ENCODE measurements at places on chromosomes 12 and 14.

DNA sequence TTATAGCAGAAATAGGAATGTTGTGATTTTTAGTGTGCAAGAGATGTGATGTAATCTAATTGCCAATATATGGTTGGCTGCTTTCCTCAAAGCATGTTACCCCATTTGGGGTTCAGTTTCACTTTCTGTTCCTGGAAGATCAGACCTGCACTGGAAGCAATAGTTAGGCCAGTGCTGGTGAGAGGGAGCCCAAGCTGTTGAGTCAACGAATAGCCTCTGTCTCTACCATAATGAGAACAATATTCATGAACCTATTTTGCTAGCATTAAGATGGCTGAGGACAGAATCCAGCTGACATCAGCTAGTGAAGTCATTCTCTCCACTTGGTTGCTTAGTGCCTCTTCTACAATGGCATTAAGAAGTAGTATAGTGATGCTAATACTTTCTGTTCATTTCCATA lies 379.9 kb upstream of the DCN start:
- no peak for DNase-seq

GRCh38 chr12:104154806-104155205 lies 16.8 kb upstream of the NFYB start:
- DNase-seq = no peak

DNA sequence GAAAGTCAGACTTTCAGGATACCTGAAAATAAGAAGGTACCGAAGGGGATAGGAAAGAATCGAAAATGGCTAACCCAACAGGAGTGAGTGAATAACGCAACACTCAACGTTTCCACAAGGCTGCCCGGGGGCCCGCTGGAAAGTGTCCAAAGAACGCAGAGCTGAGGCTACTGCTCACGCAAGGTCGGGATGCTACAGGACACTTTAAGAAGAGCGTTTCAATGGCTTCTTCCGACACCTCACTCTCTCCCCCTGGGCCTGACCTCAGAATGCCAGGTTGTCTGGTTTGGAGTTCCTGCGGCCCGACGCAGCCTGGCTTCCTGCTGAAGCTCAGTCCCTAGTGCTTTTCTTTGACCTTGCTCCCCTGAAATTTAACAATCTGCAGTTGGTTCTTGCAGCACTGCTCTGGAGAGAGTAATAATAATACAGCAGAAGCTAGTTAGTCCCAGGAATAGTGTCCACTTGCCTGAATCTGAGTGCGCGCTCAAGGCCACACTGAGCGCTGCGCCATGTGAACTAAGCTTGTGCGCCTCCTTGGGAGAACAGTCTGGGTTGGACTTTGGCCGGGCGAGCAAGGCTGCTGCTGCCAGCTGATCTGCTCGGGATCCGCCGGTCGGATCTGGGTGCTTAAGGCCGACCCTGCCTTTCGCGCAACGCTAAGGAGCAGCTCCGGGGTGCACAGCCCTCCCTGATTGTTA lies 2.0 kb upstream of the ALX1 start:
- no peak for DNase-seq

DNA sequence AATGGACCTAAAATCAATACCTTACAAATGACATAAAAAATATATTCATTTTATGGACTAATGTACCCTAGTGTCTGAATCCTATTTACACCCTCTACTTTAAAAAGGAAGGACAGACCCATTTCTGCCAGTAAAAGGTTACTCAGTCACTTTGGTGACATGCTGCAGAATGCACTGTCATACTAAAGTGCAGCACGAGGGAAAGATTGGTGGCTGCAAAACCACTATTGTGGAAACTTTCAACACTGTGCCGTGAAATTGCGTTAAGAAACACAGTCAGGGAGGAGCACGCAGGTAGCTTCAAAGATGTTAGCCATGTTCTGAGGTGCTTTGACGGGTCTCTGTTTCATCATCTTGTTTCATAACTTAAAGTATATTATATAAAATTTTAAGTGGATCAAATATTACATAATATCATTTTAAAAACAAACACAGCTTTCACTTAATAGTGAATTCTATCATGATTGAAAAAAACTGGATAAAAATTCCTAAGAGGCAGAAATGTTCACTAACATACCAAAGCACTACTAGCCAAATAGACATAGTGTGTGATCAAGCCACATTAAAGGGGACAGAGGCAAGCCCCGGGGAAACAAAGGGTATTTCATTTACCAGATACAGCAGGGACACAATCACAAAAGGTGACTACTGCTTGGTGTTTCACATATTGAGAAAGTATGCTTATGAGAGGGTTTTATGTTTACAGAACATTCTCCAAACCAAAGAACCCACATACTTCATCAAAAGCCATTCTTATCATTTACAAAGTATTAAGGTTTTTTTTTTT lies 330.8 kb upstream of the SOX5 start:
- DNase-seq = no peak

DNA sequence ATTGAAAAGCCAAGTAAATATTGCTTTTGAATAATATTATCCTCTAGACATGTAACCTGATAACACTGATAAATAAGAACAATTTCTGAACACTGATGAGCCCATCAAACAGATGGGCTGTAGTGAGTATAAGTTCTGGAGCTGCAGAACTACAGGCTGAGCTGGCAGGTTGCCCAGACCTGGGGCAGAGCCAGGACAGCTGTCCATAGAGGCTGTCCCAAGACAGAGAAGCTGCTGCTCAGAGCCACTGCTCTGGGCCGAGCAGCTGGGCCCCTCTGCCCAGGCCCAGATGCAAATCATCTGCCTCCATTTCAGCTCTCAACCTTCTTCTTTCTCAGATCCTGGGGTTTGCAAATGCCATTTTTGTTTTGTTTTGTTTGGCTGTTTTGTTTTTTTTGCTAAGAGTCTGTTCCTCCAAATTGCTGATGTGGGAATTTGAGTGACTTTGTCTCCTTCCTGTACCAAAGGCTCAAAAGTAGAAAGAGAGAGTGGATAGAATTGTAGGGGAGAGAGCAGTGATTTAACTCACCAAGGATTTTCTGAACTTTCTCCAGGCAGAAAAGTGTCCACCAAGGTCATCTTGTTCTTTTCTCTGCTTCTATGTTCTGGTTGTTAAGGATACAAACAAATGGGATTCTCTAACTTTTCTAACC lies 4.0 kb upstream of the TESPA1 start:
- no peak for DNase-seq

GRCh38 chr12:1197264-1198018 lies 206.4 kb downstream of the ERC1 start:
- DNase-seq = no peak

- DNase-seq = no peak
These were observed 9.7 kb upstream of the KRT81 start for GRCh38 chr12:52300796-52301691.

DNA sequence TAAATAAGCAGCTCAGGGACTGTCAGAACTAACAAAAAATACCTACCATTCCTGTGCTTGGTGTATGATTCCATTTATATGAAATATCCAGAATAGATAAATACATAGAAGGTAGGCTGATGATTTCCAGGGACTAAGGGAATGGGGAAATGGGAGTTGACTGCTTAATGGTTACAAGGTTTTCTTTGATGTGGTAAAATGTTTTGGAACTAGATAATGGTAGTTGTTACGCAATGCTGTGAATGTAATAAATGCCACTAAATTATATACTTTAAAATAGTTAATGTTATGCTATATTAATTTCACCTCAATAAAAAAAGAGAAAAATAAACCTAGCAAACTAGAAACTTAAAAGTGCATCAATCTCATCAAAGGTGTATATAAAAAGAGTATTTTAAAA lies 41.1 kb downstream of the CEP83 start:
- DNase-seq = no peak

GRCh38 chr14:90611936-90612335 lies 204.3 kb downstream of the TTC7B start:
- DNase-seq = no peak

GRCh38 chr12:34604227-34604626 lies 581.9 kb downstream of the ALG10 start:
- no peak for DNase-seq

DNA sequence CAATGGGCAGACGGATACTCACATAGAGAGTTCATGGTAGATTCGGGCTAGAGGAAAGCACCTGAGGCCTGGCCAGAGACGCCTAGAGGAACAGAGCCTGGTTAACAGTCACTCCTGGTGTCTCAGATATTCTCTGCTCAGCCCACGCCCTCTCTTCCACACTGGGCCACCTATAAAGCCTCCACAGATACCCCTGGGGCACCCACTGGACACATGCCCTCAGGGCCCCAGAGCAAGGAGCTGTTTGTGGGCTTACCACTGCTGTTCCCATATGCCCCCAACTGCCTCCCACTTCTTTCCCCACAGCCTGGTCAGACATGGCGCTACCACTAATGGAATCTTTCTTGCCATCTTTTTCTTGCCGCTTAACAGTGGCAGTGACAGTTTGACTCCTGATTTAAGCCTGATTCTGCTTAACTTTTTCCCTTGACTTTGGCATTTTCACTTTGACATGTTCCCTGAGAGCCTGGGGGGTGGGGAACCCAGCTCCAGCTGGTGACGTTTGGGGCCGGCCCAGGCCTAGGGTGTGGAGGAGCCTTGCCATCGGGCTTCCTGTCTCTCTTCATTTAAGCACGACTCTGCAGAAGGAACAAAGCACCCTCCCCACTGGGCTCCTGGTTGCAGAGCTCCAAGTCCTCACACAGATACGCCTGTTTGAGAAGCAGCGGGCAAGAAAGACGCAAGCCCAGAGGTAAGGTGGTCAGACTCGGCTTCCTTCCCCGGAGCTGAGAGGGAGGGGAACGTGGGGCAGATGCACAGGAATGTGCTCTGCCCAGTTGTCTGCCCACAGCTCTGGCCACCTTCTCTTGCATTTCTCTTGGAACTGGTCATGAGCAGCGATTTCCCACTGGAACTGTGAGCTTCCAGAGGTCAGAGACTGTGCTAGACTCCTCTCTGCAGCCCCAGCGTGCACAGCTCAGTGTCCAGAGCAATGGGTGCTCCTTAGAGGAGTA lies at the start of gene CD4:
CD4 (plus strand) TSS at position 557 of the 953 bp plus-strand sequence. CDS start 10,611 bp downstream, outside the sequence.
- no peak for DNase-seq

GRCh38 chr14:54175298-54175942 lies 218.8 kb upstream of the BMP4 start:
- no peak for DNase-seq

DNA sequence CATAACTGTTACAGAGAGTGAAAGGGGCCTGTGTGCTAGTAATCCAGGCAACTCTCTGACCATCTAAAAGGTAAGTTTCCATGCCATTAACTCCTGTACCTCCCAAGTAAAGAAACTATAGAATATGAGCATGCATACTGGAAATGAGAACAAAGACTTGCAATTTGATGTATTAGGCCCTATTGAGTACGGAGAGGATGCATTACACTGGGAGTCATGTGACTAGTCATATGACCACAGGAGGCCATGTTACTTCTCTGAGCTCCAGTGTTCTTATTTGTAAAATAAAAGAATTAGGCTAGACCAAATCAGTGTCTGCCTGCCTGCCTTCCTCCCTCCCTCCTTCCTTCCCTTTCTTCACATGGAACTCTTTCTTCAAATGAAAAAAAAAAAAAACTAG lies 440.1 kb upstream of the CCDC196 start:
- DNase-seq = no peak

- DNase-seq = no peak
These were observed 9.6 kb downstream of the GNS start for GRCh38 chr12:64749461-64750200.

DNA sequence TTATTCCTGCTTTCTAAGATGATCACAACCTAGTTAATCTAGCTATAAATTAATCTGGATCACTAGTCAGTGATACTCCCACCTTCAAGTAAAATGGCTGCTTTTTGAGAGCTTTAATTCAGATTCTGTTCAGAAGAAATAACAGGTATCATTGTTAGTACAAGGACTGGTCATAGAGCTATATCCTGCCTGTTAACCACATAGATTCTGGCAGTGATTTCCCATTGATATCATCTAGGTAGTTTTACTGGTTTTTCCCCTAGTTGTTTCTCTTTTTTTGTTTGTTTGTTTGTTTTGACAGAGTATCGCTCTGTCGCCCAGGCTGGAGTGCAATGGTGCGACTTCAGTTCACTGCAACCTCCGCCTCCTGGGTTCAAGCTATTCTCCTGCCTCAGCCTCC lies 39.0 kb upstream of the HIF1A start:
- no peak for DNase-seq

DNA sequence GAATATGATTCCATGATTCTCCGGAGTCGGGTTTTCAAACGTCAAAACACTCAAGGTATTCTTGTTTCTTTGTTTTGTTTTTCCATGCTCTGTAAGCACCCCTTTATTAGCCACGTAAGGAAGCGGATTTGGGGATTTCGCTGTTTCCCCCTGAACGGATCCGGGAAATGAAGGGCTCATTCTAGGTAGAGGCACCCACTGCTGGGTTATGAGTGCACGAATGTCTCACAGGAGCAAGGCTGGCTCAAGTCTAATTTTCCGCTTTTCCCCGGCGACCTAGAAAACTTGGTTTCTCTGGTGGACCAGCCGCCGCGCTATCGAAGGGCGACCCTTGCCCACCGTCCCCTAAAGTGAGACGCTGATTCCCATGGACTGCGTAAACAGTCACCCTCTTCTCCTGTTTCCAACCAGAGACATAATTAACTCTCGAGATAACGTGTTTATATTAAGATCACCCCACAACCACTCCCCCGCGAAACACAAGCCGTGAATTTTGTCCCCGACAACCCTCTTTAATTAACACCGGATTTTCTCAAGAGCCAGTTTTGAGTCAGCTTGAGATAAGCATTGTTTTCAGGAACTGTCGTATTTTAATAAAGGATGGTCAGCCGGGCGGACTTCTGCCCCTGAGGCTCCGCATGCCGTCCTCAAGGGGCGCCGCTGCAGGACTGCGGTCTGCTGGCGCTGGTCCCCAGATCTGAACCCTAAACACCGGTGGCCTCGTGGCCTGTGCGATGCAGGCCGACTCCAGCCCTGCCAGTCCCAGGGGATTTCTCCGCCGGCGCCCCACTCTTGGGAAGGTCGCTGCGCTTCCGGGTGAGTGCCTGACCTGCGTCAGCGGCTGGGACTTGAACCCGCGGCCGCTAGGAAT lies 515 bp upstream of the ABCC9 start:
- no peak for DNase-seq

DNA sequence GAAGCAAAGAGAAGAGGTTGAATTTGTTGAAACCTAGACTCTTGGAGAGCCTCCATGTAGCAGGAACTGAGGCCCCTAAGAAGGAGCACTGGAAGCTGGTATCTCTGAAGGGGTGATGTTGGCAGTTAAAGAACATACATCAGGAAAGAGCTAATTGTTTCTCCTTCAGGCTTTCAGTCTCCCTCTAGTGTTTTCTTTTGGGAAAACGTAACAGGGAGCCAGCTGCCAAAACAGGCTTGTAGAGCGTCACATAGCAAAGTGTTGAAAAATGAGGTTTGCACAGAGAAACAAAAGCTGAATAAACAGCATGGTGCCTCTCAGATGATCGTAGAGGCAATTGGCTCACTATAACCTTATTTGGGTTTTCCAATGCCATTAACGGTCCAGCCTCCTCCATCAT lies 46.9 kb upstream of the CAND1 start:
- no peak for DNase-seq

DNA sequence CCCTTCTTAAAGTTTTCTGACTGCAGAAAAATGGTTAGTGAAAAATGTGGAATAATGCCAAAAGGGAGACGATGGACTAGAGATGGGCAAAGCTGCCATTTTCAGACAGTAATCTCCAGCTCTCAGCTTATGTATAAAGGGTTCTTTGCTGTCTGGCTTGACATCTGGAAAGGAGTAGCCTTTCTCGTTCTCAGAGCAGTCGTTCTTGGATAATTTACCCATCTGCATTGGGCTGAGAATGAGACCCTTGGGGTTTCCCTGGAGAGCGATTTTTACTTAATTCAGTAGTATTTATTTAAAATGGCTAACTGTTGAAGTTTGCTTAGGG lies 1.2 kb downstream of the NUDT4 start:
- DNase-seq = no peak
